Hypothalamus (tissue), 51 donors: ENCODE measurements at places on chromosomes 7 and 10.

- no peak for DNase-seq
Observed at GRCh38 chr7:88311675-88312036, 5.0 kb upstream of the STEAP4 start.

DNA sequence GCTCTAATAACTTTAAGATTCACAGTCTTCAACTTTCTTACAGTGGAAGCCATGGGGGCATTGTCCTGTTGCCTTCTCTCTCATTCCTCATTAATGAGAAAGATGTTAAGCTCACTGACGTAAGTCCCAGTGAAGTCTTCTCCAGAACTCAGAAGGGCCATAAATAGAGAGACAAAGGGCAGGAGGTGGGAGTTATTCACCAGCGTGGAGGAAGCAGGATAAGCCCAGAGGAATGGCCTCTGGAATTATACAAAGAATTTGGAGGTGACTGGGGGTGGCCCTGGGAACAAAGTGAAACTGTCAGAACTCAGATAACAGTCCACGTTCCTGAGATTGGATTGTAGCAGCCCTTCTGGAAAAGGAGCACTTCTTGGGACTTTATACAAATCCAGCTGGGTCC lies 52.4 kb downstream of the SORBS1 start:
- DNase-seq = no peak

GRCh38 chr10:95840121-95840520 lies 67.7 kb upstream of the CC2D2B start:
- DNase-seq = no peak

GRCh38 chr7:101593556-101593955 lies 35.5 kb downstream of the MYL10 start:
- DNase-seq = no peak

DNA sequence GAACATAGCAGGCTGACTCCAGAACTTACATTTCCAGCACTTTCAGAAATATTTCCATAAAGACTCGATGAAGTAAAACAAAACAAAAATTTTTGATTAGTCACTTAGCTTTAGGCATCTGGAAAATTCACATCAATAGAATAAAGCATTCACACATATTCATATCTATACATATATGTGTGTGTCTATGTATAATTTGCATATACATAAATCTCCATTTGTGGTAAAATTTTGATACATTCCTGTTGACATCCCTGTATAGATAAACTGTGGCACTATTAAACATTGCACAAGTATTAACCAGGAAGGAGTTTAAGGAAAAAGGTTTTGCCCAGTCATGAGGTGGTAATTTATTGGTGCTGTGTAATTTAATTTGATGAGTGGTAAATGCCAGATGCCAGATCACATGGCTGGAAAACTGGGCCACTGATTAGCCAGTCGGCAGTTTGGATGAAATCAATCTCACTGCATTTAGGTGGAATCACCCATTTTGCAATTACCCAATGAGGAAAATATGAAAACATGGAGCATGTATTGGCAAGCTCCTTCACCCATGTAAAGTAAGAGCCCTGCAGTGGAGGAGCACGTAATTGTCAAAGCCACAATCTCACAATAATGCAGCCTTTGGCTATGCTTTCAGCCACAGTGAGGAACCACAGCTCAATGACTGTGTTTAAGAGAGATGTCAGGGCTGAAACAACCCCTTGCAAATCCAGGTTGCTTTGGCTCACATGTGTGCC lies 294.6 kb downstream of the RNLS start:
- no peak for DNase-seq

- no peak for DNase-seq
Observed at GRCh38 chr7:16770657-16771329, 17.2 kb downstream of the TSPAN13 start.

- DNase-seq = no peak
Observed at GRCh38 chr7:100588438-100588837, 2.3 kb downstream of the FBXO24 start.

- peak; percentile 8 for DNase-seq
Observed at GRCh38 chr10:92573091-92573797, 649 bp downstream of the IDE start.

DNA sequence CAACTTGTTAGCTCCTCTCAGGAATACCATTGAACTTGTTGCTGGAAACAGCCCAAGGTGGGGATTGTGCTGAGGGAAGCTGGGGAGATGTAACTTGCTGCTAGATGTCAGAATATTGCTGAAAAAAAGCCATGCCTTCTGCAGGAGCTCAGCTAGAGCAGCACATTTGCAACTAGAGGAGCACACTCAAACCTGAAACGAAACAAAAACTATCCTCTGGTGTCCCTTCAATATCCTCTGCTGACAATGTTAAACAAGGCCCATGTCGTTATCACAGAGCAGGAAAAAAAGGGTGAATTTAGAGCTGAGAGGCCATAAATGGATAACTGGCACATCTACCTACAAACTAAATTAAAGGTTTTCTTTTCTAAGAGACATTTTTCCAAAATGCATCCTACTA lies 53.7 kb upstream of the MACC1 start:
- DNase-seq = no peak

- DNase-seq = no peak
Observed at GRCh38 chr10:23534326-23534725, 95.5 kb downstream of the OTUD1 start.

DNA sequence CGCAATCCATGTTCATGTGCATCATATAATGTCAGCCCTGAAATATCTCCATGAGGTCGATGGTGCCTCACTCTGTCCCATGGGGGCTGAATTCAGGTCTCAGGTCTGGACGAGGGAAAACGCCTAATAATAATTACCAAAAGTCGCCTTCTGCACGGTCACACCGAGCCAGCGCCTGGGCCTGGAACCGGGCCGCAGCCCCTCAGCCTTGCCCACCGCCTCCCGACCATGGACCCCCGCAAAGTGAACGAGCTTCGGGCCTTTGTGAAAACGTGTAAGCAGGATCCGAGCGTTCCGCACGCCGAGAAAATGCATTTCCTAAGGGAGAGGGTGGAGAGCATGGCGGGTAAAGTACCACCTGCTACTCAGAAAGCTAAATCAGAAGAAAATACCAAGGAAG lies 18.8 kb upstream of the KLRG2 start:
- DNase-seq = no peak

- no peak for DNase-seq
Observed at GRCh38 chr7:149071641-149072437, 18.7 kb downstream of the ZNF786 start.
